Stimulated activated CD4-positive, alpha-beta T cell treated with anti-CD3 and anti-CD28 coated beads, TNF-alpha, amount 100 ng/mL, for 48 hours (primary cell): ENCODE measurements at places on chromosomes 6 and 20.

DNA sequence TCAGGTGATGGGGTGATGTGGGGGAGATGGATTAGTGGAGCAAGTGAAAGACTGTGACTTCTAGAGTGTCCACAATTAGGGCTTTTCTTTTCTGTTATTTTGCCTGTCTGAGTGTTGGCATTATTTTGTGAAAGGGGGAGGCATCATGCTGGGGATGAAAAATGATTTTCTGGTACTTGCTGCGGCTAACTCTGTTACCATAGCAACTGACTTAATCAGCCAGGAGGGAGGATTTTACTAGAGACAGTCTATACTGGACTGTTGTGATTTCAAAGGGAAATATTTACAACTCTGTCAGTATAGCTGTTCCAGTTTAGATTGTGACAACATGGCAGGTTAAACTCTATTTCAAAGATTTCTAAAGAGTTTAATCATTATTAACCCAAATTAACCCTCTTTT is 30.4 kb upstream of the MRAP2 start:
- DNase-seq, result no peak

- DNase-seq, result no peak
Measured at GRCh38 chr6:25560865-25561264, 91.2 kb upstream of the SCGN start.

DNA sequence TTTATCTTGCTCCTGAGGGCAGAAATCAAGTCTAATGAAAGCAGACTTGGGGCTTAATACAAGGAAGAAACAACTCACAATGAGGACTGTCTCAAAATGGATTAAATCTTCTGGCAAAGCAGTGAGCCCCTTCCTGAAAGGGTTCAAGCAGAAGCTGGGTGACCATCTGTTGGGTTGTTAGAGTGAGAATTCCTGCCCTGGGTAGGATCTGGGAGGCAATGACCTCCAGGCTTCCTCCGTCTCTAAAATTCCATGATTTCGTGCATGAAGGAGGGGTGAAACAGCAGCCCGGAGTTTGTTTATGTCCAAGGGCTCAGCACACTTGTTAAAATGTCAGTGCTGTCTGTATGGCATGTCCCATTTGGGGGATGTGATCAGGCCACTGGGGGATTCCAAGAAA is 64.0 kb upstream of the KCNK16 start:
- no peak for DNase-seq

DNA sequence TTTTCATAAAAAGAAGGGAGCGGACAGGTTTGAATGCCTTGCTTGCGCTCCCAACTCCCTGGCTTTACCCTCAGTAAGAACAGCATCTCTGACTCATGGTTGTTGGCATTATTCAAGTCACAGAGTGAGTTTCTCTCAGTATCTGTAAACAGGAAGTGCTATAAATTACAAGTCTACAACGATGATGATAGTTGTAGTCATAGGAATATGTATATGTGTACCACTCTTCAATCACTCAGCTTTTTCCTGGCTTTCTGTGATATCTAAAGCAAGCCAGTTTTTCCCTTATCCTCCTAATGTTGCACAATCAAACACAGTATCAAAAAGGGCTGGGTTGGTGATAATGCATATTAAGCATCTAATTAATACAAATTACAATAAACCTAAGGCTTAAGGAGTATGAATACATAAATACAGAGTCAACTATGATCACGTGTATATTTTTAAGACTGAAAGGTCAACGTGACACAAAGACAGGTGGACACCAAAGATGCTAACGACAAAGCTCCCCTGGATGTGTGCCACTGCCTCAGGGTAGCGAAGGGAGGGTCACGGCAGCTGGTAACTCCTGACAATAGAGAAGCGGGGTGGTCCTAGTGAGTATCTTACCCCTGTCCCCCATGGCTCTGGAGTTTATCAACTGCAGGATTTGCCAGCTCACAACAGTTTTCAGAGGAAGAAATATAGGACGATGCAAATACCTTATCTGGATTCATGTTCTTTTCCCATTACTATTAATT is 202.8 kb downstream of the BTBD9 start:
- DNase-seq, result no peak

DNA sequence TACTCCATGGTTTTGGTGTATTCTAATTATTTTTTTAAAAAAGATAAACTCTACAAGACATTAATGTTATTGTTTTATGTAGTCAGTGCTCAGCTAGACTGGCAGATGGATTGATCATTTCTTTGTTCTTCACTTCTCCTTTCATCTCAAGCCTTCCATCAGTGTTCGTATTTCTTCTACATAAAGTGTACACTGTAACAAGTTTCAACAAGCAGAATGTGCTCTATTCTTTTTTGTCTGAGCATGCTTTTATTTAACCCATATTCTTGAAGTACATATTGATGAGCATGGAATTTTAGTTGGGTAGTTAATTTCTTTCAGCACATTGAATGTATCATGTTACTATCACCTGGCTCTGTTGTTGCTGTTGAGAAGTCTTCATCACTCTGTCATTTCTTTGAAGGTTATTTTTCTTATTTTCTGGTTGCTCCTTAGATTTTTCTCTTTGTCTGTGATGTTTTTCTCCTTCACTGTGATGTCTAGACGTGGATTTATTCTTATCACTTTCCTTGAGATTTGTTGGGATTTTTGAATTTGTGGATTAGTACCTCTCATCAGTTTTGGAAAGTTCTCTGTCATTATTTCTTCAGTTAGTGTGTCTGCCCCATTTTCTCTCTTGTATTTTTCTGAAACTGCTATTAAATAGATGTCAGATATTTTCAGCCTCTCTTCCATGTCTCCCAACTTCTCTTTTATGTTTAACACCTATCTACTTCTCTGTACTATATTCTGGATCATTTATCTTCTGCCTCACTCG is 48.5 kb downstream of the TGM2 start:
- no peak for DNase-seq

DNA sequence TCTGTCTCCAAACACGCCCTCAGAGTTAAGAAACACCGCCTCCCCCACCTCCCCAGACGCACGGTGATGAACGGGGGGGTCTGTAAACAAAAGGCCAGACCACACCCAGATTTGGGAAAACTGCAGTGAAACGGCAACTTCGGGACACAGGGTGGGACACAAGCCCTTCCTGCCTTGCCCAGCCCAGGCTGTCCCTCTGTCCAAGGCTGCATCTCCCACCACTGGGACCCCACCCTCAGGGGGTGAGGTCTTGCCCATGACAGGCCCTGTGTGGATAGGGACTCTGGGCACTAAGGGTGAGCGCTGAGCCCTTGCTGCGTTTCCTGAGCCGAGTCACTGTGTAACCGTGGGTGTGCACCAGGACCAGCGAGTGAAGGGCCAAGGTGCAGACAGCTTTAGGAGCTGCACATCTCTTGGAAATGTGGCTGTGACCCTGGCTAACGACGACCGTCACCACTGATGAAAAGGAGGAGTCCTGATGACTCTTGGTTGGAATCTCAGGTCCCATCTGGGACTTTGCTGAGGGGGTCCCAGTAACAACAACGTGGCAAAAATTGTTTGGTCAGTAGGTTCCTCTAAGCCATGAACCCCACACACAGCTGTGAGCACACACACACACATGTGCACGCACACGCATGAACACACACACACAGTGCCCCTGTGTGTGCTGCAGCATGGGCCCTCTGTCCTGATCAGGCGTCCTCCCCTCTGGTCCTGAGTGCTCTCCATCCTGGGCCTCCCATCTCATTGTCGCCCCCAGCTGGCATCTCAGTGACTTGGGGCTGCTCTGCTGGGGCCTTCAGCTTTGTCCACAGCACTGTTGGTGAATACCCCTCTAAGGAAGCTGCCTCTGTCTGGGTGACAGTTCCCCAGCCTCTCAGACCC is 100.6 kb downstream of the RAMACL start:
- DNase-seq, result no peak

- DNase-seq, result no peak
Measured at GRCh38 chr6:33147807-33148666, 44.2 kb downstream of the COL11A2 start.

GRCh38 chr6:153034139-153034538 is 31.6 kb upstream of the MTRF1L start:
- DNase-seq, result no peak

GRCh38 chr20:32296412-32296811 is 19.0 kb downstream of the KIF3B start:
- DNase-seq, result no peak

GRCh38 chr6:35703554-35703953 is 14.8 kb upstream of the FKBP5 start:
- DNase-seq, result no peak

DNA sequence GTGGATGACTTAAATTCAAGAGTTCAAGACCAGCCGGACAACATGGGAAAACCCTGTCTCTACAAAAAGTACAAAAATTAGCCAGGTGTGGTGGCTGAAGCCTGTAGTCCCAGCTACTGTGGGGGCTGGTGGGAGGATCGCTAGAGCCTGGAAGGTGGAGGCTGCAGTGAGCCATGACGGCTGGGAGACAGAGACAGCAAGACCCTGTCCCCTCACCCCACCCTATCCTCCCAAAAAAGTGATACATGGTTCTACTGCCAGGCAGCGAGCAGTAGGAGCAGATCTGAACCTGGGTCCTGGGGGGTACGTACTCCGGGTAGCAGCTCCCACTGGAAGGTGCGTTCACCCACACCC is 2.2 kb downstream of the PSMA7 start:
- DNase-seq, result no peak

DNA sequence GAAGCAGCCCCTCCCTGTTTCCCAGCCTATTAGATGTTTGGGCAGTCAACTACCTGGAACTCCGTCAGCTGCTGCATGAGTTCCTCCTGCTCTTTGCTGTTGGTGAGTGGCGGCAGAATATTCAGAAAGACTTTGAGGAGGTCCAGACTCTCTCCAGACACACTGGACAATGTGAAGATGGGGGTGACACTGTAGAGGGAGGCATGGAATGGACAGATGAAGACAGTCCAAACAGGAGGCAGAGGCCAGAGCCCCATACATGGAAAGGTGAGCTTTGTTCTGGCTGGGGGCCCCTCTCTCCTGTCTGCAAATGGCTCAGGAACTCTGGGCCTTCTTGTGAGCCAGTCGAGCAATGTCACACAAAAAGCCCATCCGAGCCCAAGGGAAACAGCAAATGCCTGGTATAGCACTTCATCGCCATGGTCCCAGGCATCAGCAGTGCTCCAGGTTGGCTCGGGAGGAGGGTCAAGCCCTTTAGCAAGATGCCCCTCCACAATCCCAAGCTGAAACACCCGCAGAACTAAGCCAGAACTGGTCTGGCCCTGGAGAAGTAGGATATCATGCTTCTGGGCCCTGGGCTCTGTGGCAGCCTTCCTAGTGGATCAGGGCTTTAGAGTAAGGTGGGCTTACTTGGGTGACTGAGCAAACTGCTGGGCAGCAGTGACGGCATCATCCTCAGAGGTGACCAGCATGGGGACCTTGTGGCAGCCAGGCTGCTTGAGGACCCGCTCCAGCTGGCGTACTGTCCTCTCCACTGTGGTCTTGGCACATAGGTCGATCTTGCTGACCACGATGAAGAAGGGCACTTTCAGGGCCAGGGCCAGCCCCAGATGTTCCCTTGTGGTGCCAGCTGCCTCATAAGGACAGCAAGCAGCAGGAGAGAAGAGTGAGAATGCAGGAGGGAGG is 4.9 kb downstream of the GTPBP2 start:
- no peak for DNase-seq

DNA sequence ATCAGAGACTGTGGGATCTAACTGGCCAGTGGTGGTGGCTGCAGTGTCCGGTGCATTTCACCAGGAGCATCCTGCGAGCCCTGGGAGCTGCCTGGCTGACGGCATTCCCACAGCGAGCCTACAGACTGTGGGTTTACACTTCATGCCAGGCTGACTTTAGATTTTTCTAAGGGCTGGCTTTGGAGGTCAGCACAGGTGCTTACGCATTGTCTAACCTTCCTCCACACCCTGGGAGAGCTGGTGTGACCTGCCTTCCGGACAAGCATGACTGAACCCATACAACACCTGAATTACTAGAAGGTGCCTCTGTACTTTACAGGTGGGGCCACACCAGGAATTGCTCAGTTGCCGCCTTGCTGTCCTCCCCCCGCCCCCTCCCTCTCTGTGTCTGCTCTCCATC is 96.2 kb downstream of the RREB1 start:
- DNase-seq, result no peak

- no peak for DNase-seq
Measured at GRCh38 chr20:63835021-63835858, 4.2 kb upstream of the ZBTB46 start.

GRCh38 chr6:158654498-158654897 is 4.6 kb downstream of the SYTL3 start:
- DNase-seq, result no peak

- DNase-seq, result no peak
Measured at GRCh38 chr6:117156741-117157140, 108.6 kb upstream of the VGLL2 start.

- DNase-seq, result no peak
Measured at GRCh38 chr6:3230256-3230882, 2.9 kb upstream of the TUBB2B start.

DNA sequence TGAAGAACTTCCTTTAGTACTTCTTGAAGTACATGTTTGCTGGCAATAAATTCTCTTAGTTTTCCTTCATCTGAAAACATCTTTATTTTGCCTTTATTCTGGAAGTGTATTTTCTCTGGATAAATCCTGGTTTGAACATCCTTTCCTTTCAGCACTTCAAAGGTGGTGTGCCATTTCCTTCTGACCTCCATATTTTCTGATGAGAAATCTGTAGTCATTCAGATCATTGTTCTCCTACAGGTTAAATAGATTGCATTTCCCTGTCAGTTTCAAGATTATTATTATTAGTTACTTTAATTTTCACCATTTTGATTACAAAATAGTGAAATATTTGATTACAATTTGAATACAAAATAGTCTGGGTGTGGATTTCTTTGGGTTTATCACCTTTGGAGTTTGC is 134.5 kb downstream of the CDH26 start:
- DNase-seq, result no peak

- no peak for DNase-seq
Measured at GRCh38 chr20:13741879-13742278, 42.8 kb downstream of the ESF1 start.

DNA sequence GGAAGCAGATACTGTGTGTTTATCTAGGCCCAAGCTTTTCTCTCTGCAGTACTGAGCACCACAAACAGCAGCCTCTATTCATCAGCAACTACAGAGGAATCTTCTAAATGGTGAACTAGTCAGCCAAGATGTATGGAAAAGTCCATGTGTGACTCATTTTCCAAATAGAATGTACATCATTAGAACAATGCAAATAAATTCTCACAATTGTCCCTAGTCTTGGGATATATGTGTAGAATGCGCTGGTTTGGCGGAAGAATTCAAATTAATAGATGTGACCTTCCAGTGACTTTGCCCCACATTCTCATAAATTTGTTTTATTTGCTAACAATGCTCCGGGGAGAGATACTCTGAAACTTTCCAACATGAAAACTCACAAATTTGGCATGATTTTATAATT is 436.2 kb downstream of the CBLN4 start:
- no peak for DNase-seq

DNA sequence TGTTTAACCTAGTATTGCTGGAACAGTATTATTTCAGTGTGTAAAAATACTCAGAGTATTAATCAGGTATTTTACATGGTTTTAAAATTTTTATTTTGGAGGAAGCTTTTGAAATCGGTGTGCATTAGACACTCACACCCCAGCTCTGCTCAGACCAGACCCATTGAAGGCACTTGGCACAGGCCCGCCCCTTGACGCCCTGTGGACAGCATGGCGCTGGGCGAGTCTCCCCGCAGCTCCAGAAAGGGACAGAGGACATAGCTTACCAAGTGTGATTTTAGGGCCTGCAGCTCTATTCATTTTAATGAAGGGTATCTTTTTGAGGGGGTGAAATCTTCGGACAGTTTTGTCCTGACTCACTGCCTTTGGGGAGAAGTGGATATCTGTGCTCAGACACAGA is 164.5 kb downstream of the CDH4 start:
- no peak for DNase-seq
